Lung microvascular endothelial cell (primary cell): ENCODE measurements at places on chromosomes 6 and 20. TPM values are rescaled to one million over a fixed set of nuclear protein-coding genes. Genes with fewer than 3 reads are reported as not detected.

Gene NRN1
- 28.1 and 41.9 TPM in 2 replicates for total RNA-seq

Gene CEP162
- 3.0 and 3.3 TPM in 2 replicates for total RNA-seq

Gene HLA-DRB5
- under 0.01 and 0.40 TPM in 2 replicates for total RNA-seq

Gene LHFPL5
- total RNA-seq: not detected in 2 replicates

GRCh38 chr6:73565767-73566485 lies 45.1 kb upstream of the EEF1A1 start:
- DNase-seq: peak; percentile 23

Gene CLPSL1
- not detected in 2 replicates for total RNA-seq

DNA sequence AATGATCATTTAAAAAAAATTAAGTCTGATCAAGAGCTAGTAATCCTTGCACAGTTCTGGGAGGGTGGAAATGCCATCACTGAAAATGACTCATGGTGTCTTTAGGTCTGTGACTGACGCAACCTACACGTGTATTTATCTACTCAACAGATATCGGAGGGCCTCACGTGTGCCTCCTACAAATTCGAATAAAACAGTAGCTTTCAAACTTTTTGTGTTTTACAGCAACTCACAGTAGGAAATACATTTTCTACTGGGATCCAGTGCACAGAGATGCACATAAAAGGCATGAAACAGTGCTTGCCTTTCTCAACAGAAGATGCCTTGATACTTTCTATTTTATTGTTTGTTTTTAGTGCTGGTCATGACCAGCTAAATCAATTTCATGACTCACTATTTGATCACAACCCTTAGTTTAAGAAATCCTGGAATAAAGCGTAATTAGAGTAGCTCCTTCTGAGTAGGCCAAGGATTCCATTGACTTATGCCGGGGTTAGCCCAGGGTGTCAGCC lies 210.0 kb upstream of the SNX9 start:
- peak; percentile 37 for DNase-seq

- DNase-seq: no peak
Observed at GRCh38 chr6:20110478-20110877, 101.8 kb downstream of the MBOAT1 start.

GRCh38 chr6:133612459-133612858 lies 276.5 kb upstream of the TCF21 start:
- DNase-seq: no peak

GRCh38 chr6:100378576-100378975 lies 86.1 kb downstream of the SIM1 start:
- DNase-seq: no peak

DNA sequence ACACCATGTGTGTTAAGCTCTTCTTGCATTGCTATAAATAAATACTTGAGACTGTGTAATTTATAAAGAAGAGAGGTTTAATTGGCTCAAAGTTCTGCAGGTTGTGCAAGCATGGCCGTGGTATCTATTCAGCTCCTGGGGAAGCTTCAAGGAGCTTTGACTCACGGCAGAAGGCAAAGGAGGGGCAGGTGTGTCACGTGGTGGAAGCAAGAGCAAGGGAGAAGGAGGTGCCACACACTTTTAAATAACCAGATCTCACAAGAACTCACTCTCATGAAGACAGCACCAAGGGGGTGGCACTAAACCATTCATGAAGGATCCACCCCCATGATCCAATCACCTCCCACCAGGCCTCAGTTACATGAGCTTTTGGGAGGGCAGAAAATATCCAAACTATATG lies 193.7 kb downstream of the ERMARD start:
- DNase-seq: no peak

Gene APCDD1L
- total RNA-seq: under 0.01 TPM in 1 of 2 replicates, not detected in the other

- DNase-seq: no peak
Observed at GRCh38 chr6:130995783-130996447, 67.1 kb downstream of the EPB41L2 start.

Gene ANKRD66
- not detected in 2 replicates for total RNA-seq

- DNase-seq: no peak
Observed at GRCh38 chr20:63226042-63226943, 9.4 kb upstream of the BIRC7 start.

Gene RSPH4A
- 0.60 and 0.65 TPM in 2 replicates for total RNA-seq

GRCh38 chr20:20498076-20498861 lies 130.4 kb downstream of the INSM1 start:
- no peak for DNase-seq

DNA sequence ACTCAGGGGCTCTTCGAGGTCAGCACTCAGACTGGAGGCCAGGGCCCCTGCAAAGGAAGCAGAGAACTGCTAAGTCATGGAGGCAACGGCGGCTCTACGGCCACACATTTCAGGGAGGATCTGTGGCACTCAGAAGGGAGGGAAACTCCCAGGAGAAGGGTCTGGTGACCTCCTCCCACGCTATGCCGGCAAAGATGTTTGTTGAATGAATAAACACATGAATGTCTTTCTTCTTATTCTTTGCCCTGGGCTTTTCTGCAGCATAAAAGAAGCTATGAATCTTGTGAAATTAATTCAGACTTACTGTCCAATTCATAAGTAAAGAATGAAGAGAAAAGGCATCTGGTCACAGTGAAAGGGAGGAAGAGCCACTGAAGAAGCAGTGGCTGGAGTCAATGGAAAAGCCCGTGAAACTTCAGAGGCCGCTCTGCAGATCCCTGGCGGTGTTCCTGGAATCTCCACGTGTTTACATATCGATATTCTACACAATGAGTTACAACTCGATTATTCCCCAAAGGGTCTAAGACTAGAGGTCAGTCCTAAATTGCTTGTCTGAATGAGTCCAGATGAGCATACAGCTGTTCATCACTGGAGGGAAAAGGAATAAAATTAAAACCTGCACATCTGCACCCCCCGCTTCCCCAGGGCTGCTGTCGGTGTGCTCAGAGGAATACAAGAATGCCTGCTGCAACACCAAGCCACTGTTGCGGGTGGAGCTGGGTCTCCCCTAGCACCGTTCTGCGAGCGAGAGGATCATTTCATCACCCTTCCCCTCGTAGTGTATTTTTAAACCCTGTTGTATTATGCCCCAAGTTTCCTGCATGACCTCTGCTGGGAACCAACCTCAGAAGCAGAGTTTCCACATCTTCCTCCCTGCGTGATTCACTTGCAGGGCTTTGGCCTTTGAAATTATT lies 25.6 kb downstream of the INSM1 start:
- DNase-seq: no peak

GRCh38 chr6:137875606-137876005 lies 8.5 kb downstream of the TNFAIP3 start:
- DNase-seq: no peak

Gene CDK19
- total RNA-seq: 5.2 and 6.0 TPM in 2 replicates

Gene RBM24
- total RNA-seq: 0.20 and 0.65 TPM in 2 replicates

DNA sequence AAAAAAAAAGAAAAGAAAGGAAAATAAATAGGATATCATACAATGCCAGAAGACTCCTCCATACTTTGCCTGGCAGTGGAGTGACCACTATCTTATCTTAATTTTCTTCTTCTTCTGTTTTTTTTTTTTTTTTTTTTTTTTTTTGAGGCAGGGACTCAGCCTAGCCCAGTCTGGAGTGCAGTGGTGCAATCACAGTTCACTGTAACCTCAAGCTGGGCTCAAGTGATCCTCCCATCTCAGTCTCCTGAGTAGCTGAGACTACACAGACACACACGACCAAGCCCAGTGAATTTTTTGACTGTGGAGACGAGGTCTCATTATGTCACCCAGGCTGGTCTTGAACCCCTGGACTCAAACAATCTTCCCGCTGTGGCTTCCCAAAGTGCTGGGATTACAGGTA lies 17.1 kb upstream of the MMP9 start:
- no peak for DNase-seq

Gene DCDC2
- total RNA-seq: not detected in 2 replicates

- no peak for DNase-seq
Observed at GRCh38 chr6:53547166-53547810, 2.4 kb upstream of the GCLC start.

DNA sequence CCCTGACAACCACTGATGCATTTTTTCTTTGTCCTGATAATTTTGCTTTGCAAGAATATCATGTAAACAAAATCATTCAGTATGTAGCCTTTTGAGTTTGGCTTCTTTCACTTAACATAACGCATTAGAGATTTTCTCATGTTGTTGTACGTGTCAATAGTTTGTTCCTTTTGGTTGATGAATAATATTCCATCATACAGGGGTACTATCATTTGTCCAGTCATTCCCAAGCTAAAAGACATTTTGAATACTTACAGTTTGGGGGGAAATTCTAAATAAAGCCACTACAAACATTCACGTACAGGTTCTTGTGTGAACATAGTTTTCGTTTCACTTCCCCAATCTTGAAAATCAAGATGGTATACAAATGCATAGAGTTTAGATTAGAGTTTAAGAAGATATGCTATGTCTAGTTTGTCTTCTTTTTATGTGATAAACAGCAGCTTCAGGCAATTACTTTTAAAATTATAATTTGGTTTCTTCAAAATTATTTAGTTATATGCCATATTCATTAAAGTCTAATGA lies 5.2 kb downstream of the HAO1 start:
- no peak for DNase-seq

Gene SLC26A8
- not detected in 2 replicates for total RNA-seq

- no peak for DNase-seq
Observed at GRCh38 chr20:57932227-57932864, 222.5 kb upstream of the PMEPA1 start.

Gene TXNDC5
- 1,403 and 2,121 TPM in 2 replicates for total RNA-seq

Gene ZSCAN9
- 6.5 and 10.1 TPM in 2 replicates for total RNA-seq

Gene MARCKS
- 187 and 258 TPM in 2 replicates for total RNA-seq

- DNase-seq: no peak
Observed at GRCh38 chr20:61660559-61660958, 405.1 kb downstream of the TAF4 start.

DNA sequence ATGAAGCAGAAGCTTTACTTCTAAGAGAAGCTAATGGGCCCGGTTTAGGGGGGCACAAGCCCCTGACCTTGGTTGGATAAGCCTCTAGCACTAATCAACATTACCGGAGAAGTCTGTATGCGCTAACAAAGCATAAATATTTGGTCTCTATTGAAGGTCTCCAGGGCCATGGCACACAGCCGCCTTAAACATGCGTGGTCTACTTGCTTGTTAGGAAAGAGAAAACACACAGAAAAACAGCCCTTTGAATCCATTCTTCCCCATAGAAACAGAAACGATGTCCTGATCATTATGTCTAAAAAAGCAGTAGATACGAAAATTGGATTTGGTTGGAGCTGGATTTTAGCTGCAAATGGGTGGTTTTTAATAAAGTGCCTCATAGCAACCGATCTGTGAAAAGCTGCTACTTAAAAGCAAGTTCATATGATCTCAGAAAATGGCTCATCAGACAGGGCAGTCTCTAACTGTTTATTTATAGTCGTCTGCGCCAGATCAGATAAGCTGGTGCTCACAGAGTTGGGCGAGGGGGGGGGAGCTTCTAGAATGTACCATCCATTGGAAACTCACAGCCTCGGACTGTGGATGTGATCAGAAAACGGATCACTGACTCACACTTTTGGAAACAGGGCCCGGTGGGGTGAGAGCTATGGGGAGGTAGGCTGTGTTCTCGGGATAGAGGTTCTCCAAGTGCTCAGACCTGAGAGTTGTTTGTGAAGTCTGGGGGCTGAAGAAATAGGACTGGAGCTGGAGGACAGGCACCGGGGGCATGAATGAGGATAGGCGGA lies 35.3 kb upstream of the APCDD1L start:
- peak; percentile 47 for DNase-seq

DNA sequence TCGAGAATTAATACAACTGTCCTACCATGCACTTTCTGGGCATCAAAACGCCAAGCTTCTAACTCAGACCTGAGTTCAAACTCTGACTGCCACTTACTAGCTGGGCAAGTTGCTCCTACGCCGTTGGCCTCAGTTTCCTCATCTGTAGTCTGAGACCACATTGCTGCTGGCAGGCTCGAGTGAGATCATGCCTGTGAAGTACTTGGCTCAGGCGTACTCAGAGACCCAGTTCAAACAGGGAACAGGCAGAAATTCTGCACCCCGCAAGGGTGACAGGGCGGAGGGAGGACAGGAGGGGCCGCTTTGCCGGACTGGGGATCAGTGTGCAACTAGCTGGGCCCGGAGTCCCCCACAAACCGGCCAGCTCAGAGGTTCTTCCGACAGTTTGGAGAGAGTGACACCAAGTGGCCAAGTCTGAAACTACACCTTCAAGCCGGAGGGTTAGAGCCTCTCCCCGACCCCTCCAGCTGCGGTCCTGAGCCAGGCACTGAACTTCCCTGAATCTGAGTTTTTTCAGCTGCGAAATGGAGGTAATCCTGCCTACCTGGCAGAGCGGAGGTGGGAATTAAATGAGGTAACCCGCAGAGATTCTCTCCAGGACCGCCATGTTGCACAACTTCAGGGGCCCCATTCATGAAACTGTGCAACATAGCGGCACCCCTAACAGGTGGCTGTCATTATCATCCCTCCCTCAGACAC lies 46.0 kb upstream of the PTPN1 start:
- DNase-seq: peak; percentile 62

Gene MATN4
- not detected in 2 replicates for total RNA-seq

DNA sequence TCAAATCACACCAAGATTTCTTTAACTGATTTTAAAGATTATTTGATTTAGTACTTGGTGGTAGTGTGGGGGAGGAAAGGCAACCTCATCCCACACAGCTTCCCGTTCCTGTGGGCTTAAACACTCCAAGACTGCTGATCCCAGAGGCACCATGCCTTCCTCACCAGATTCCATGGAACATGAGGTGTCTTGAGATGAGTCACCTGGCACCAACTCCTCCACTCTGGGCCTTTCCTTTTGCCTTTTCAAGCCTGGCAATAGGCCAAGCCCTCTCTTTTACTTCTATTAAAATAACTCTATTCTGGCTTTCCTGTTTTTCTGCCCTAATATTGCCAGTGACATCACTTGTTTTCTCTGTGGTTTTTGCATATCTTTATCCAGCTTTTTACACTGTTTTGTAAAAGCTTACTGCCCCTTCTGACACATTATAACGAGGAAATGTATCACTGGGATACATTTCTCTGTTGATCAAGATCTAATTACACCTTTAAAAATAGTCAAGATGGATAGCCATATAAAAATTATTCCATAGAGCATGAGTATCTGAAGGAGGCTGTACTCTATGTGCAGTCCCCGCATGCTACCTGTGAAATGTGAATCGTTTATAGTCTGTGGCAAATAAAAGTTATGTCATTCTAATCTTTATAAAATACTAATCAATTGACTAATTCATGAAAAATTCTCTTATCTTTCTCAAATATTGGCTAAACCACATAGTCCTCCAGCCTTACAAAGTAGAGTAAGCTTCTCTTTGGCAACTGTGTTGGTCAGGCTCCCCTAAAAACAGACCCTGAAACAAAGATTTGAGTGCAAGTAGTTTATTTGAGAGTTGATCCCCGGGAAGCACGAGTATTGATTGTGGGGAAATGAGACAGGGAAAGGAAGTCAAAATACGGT lies 257.8 kb upstream of the KCNQ5 start:
- peak; percentile 93 for DNase-seq

Gene SNAP91
- total RNA-seq: 0.22 and 0.40 TPM in 2 replicates

Gene CENPQ
- 2.0 TPM in 2 replicates for total RNA-seq

Gene FAM135A
- total RNA-seq: 9.1 and 9.2 TPM in 2 replicates
